ENCODE measurements at places on chromosomes 4 and X.

DNA sequence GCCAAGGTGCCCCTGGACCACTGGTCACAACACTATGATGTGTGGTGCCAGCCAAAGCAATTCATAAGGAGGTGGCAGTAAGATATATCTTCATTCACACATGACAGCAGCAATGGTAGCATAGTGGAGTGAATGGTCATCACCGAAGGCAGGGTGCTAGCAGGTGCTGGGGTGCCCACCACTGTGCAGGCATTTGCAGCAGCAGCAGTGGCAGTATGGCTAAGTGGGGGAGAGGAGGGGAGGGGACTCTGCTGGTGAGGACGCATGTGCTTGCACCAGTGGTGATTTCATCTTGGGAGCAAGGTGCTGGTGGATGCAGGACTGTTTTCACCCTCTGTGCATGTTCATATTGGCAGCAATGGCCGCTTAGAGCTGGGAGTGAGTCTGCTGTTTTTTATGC, 419.1 kb upstream of the KLHL4 start:
- DNase-seq, result no peak

DNA sequence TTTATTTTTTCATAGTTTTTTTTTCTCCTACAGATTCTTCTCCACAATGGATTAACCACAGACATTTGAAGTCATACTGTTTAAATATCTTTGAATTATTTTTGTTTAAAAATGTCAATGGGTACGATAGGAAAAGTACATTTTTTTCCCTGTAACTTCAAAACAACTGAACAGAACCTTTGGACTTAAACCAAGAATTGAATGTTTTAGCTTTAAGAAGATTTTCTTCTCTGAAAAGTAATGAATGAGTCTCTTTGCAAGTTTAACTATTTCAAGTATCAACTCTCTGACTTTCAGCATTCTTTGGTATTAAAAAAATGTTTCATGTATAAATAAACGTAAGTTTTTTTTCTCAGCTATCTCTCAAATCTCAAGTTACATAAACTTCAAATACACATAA, 364.3 kb downstream of the FBXO8 start:
- DNase-seq, result no peak

GRCh38 chrX:150199803-150200202, 163.3 kb upstream of the MAMLD1 start:
- no peak for DNase-seq

DNA sequence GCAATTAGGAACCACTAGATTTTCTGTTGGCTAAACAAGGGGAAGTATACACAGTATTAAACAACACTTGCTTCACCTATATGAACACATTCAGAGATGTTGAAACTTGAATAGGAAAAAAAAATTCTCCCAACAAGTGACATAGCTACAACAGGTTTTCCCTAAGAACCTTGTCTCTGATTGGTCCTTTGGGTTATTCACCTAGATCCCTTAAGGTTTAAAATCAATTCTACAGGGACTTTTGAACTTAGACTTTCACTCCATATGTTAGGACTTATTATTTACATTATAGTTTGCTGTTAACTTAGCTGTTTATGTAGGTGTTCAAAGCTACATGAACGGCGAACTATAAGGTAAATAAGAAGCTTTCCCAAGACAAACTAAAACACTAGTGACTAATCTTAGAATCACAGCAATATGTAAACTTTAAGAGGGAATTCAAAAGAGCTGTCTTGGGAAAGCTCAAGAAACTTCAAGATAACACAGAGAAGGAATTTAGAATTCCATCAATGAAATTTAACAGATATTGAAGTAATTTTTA, 72.2 kb upstream of the ZXDB start:
- DNase-seq, result no peak

DNA sequence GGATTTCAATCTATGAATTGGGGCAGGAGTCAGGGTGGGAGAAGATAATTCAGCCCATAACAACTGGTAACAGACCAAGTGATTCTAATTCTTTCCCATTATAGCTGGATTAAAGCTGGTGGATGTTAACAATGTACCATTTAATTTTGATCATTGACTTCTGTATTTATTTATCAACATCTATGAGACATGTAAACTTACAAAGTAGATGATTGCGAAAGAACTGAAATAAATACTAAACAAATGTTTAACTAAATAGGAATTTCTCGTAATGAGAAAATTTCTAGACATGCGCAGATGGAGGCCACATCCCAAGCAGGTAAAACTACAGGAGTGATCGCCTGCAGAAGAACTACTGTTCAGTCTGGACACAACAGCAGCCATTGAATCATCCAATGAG, 107.1 kb downstream of the NR3C2 start:
- no peak for DNase-seq

GRCh38 chr4:179361978-179362486, 1919.8 kb upstream of the AGA start:
- DNase-seq, result no peak

DNA sequence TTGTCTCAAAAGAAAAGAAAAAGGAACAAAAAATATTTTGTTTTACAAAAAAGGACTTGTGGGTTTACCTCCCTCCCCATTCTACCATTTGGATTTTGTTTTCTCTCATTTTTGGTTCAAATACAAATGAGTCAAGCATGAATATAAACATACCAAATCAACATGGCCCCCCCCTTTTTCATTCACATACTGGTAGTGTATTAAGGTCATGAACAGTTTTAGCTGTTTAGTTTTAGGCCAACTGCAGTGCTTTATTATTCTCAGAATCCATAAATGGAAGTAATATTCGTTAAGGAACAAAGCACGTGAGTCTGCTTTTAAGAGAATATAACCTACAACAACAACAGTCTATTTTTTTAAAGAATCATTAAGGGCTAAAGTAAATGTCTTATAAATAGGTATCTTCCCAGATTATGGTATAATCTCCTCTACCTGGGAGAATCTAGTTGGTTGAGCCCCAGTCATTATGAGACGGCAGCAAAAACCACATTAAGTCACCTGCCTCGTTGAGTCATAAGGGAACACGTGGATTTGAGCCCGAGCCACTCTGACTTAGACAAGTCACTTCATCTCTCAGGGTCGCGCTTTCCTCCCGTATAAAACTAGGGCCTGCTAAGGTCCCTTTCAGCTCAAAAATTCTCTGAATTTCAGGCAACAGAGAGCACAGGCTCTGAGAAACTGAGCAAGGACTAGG, 26.7 kb downstream of the BCLAF3 start:
- DNase-seq, result no peak

- DNase-seq, result no peak
Measured at GRCh38 chr4:41346306-41347061, 89.8 kb downstream of the UCHL1 start.

DNA sequence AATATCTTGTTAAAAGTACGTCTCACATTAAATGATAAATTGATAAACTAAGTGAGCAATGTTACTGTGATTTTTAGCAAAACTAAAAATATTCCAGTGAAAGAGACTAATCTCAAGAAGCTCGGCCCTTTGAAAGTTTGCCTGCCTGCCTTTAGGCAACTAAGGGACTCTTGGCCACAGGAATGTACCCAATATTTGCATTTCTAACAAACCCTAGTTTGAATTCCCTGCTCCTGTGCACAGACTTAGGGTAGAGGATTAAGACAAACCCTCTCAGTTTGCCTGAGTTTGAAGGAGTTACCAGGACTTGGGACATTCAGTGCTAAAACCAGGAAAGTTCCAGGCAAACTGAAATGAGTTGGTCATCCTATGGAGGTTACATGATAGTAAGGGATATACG, 157.1 kb downstream of the SCFD2 start:
- DNase-seq, result no peak

DNA sequence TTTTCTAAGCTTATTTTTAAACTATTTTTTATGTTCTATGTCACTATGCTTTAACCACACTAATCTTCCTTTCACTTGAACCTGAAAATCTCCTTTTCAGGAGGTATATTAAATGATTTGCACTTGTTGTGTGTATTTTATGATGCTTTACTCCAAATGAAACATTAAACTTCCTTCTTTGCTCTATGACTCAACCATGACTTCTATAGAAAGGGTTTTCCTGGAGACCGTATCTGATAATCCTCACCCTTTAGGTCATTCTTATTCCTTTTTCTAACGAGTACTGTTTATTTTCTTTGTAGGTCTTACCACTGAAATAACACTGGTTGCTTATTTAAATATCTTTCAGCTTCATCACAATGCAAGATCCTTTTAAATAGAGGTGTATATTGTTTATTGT, 1163.2 kb downstream of the PCDH18 start:
- DNase-seq, result no peak

- DNase-seq, result no peak
Measured at GRCh38 chr4:26493461-26493860, 3.2 kb upstream of the CCKAR start.

- no peak for DNase-seq
Measured at GRCh38 chr4:38325629-38325913, 338.4 kb upstream of the KLF3 start.

- no peak for DNase-seq
Measured at GRCh38 chrX:38341442-38341841, 11.0 kb upstream of the OTC start.

DNA sequence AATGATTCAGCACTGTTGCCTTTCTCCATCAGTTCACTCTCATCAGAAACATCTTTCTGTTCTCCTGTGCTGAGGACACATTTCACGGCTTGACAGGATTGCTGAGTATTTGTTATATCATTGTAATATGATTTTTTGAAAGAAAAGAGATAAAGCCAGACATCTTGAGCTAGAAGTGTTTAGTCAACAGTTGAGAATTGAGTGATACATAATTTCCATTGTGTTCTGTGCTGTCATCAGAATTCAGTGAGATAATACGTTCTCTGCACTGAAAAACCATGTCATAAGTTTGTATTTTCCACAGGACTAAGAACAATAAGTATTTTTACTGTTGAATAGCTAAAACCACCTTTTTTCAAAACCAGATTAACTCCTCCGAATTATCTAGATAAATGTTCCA, 50.2 kb upstream of the GPRIN3 start:
- DNase-seq, result no peak

DNA sequence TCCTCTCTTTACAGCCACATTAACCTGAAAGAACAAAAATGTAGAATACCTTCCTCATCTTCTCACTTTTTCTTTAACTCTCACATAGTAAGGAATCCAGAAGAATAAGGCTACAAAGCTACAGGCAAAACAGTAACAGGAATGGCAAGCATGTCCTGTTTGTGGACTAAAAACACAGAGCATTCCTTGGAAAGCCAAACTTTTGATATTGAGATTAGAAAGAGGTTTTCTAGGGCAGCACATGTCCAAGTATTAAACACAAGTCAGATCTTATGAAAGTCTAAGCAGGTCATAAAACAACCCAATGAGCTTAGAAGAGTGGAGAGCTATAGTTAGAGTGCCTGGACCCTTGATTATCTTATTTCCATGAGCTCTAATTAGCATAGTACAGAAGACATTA, 58.2 kb upstream of the FAM9C start:
- no peak for DNase-seq

DNA sequence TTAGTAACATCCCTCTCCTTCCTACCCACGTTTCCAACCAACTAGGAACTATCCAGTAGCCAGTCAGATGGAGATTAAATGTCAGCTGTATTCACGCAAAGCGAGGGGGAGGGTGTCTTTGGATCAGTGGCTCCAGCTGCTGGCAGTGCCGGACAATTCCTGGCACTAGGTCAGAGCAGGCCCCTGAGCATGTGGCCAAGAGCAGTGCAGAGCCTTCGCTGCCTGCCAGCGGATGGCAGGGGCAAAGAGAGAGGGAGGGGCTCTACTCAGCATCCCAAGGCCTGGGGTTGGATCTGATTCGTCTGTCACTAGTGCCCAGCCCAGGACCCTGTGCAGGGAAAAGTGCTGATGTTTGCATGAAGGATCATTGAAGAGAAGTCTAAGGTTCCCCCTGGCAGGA, 28.7 kb upstream of the JAKMIP1 start:
- DNase-seq, result no peak

- peak; percentile 82 for DNase-seq
Measured at GRCh38 chr4:7557456-7557855, 122.7 kb upstream of the PSAPL1 start.

DNA sequence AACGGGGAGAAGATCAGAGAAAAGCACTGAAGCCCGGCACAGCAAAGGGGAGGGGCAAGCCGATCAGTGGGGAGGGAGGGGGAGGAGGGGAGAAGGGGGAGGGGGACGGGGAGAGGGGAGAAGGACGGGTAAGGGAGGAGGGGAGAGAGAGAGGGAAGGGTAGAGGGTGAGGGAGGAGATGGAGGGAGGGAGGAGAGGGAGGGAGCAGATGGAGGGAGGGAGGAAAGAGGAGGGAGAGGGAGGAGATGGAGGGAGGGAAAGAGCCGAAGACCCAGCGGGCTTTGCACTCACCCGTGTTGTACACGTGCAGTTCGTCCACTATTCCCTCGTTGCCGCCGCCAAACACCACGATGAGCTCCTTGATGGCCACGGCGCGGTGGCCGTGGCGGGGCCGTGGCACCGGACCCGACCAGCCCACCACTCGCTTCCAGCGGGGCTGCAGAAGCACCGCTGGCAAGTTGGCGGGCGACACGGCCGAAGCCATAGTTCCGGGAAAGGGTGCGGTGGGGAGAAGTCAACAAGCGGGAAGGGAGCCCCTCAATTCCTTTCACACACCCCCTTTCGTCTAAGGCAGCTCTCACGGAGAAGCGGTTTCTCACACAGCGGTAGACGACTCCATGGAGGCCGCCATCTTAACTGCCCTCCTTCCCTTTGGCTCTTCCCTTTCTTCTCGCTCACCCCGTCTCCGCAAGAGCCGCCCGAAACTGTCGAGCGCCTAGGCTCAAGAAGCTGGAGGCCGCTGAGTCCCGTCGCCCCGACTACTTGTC, 1.1 kb downstream of the HCFC1 start:
- DNase-seq, result no peak

DNA sequence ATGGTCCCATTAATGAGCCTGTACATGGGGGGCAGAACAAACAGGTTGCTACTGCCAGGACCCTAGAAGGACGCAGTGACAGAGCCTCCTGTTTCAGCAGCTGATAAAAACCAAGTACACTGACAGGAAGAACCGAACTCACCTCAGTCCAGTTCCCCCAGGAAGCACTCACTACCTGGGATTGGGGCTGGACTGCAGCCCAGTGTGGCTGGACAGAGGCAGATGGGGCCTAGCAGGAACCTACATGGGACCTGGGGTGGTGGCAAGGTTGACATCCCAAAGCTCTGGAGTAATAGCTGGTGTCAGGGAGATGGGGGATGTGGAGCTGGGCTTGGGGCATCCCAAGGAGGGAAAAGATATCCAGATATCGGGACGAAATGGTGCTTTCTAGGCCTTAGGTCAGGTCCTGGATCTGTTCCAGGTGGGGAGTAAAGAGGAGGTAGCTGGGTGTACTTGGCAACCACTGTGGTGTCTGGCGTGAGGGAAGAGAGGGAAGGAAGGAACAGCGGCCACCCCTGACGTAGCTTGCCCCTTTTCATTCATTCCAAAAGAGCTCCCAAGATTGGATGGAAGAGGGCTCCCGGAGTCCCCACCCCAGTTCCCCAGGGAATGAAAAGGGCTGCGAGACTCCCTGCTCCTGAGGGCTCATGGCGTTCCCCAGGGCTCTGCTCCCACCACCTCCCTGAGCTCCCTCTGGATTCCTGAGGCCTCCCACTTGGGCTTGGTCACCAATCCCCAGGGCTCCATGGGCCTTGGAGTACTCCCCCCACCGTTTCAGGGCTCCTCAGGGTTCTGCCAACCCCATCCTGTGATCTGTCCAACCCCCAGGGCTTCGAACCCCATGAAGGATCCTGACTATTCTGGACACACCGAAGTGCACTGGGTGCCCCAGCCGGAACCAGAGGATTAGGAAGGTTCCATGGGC, 4.5 kb downstream of the EMD start:
- DNase-seq, result no peak

- no peak for DNase-seq
Measured at GRCh38 chr4:172369471-172369959, 556.3 kb downstream of the GALNTL6 start.

All from H54 (cell line).